ENCODE measurements at places on chromosomes 1 and 21. TPM values are rescaled to one million over a fixed set of nuclear protein-coding genes. Genes with fewer than 3 reads are reported as not detected.

Gene TCEA3
- 57.2 TPM for total RNA-seq

DNA sequence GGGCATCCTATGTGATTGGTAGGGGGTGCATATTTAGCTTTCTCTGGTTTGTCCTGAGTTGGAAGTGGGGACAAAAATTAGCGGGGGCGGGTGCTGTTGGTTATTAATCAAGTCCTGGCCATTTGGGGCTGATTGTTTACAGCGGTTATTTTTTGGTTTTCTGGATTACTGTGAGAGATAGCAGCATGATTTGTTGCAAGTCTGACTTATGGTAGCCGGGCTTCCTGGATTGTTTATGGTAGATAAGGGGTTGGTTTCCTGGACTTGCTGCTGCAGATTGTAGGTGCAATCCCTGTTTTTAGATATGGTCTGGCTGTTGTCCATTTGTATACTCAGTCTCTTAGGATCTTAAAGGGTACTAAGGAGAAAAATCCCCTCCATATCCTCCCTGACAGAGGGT, 12.1 kb upstream of the PROK1 start:
- no peak for DNase-seq

DNA sequence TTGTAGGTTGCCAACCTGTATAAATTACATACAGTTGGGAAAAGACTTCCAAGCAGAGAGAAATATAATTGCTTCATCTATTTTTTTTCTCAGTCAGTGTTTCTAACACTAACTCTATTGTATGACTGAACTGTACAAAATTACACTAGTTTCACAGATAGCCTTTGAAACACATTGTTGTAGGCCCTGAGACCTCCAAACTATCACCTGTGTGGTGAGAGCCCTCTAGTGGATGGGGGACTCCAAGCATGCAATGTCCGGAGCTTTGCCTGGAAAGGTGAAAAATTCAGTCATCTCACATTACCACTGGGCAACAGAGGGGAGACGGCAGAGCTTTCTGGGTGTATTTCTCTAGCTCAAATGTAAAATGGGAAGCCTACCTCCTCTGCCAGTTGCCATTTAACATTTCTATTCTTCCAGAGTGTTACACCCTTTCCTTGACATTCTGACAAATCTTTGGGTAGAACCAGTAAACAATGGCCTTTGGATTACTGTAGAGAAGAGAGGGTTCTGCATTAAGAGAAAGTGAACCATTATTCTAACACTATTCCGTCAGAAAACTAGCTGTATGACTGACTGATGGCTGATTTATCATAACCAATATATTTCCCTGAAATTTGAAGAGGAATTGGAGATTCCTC, 212.2 kb downstream of the LYPLAL1 start:
- DNase-seq, result peak; percentile 34

GRCh38 chr1:150628766-150629114, 672 bp downstream of the ENSA start:
- no peak for DNase-seq

GRCh38 chr1:53485478-53486394, 26.5 kb downstream of the DMRTB1 start:
- peak; percentile 72 for DNase-seq

DNA sequence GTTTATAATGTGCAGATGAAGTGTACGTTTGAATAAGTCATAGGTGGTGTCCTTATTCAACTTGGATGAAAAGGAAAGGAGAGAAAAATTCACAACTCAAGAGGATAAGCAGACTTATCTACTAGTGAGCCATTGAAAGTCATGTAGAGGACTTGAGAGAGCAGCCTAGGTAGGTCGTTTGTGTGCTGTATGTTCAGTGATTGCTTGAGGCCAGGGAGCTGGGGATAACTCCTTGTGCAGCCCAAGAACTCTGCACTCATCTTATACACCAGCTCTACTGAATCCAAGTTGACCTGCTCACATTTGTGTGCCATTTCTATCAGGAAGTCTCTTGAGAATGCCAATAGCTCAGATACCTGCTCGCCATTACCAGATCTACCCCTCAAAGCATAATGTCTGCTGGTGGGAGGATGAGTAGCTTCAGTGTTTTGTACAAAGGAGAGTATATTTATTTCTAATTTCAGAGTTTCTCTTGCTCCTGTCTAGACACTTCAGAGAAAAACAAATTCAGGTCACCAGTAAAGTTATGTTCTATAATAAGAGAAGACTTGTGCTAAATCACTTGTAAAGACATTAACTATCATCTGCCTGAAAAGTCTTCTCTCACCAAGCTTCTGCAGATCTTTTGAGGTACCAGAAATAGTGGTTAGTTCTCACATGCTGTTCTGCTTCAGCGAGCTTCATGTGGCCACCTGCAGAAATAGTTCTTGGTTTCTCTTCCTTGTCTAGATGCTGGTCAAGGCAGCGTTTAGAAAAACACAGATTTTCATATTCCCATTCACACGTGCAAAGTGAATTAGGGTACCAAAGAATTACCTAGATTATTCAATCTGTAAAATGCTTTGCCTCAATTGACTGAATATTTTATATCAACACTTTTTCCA, 10.8 kb downstream of the S1PR1 start:
- no peak for DNase-seq

All from right lobe of liver (tissue), 6 donors.